Activated T-cell treated with anti-CD3 and anti-CD28 coated beads, Interleukin-2, amount 50 U/mL, for 4 hours (primary cell): ENCODE measurements at places on chromosomes 7 and 10.

GRCh38 chr7:108421720-108422331 lies 34.4 kb downstream of the NRCAM start:
- no peak for DNase-seq

GRCh38 chr7:44167920-44168319 lies 21.3 kb downstream of the GCK start:
- DNase-seq, result no peak

DNA sequence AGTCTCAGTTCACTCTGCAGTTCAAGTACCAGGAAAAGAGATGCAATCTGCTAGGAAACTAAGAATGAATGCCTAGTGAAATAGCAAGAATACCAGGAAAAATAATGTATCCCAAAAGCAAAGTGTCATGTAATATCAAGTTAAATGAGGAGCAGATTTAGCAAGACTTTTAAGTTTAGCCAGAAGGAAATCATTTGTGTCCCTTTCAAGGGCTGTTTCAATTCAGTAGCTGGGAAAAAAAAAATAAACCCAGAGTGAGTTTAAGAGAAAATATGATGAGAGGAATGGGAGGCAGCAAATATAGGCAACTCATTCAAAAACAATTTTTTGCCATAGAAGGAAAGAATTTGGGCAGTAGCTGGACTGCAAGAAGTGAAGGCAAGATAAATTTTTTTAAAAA lies 135.8 kb downstream of the DGKB start:
- no peak for DNase-seq

DNA sequence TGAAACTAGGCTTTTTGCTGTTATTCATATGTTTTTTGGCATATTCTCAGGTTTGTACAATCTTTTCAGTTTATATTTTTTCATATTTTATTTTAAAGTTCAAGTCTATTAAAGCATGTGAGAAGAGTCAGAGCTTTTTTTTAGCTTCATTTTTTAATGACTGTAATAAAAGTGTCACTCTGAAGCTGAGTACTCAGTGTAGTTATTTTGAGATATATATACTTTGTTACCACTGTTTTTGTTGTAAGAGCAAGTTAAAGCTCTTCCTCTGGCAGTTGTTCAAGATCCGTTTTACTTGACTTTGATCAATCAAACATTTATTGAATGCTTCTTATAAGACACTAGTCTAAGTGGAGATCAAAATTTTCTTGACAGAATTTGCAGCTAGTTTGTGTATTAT lies 37.5 kb downstream of the CASD1 start:
- DNase-seq, result no peak

- no peak for DNase-seq
Observed at GRCh38 chr7:107933386-107934013, 42.5 kb downstream of the DLD start.
